ENCODE measurements at places on chromosomes 1 and 21.

GRCh38 chr1:23774174-23774880 is 3.9 kb upstream of the PITHD1 start:
- no peak for DNase-seq

- DNase-seq: no peak
These were observed 36.0 kb downstream of the ATP8B2 start for GRCh38 chr1:154361357-154361756.

GRCh38 chr1:85118751-85119150 is 70.5 kb upstream of the MCOLN3 start:
- DNase-seq: no peak

DNA sequence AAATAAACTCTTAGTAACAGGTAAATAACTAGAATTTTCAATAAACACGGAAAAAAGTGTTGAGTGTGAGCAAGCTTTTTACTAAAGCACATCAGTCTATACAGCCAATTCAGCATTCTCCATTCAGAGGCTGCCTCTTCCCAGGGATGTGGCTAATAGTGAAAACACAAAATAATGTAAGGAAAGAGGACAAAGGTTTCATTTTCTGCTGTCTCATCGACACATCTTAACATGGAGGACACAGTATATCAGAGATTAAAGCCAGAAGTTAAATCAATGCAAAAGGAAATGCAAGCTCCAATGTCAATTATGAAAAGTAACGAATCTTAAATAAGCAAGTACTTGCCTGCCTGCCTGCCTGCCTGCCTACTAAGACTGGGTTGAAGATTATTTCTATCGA is 43.2 kb downstream of the LUZP1 start:
- DNase-seq: no peak

- no peak for DNase-seq
These were observed 255.4 kb upstream of the PLXNA2 start for GRCh38 chr1:208499601-208500000.

DNA sequence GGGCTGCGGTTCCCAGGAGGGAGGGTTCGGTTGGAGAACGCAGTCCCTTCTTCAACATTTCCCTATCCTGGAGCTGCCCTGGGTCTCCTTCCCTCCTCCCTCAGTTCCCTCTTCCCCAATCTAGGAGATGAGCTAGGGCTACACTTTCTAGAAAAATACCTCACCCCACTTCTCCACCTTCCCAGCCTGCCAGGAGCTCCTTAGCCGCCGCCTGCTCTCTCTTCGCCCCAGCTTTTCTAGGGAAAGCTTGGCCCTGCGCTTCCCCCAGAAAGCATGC is 488 bp upstream of the ADAMTS1 start:
- DNase-seq: no peak

Data from lower lobe of right lung (tissue), 2 donors.